ENCODE measurements at places on chromosomes 1 and 21.
A peak's percentile ranks its signal among the peaks of the same experiment; 100 is the strongest.

- peak; percentile 55 for DNase-seq
Observed at GRCh38 chr1:21332554-21333311, 42.5 kb upstream of the ECE1 start.

- no peak for DNase-seq
Observed at GRCh38 chr1:240998024-240998423, 359.0 kb downstream of the RGS7 start.

GRCh38 chr1:209755926-209756614 lies at the start of gene TRAF3IP3:
Gene TRAF3IP3 (plus strand): TSS chr1:209756053. CDS start chr1:209760040, 3,987 bp downstream.
- no peak for DNase-seq

DNA sequence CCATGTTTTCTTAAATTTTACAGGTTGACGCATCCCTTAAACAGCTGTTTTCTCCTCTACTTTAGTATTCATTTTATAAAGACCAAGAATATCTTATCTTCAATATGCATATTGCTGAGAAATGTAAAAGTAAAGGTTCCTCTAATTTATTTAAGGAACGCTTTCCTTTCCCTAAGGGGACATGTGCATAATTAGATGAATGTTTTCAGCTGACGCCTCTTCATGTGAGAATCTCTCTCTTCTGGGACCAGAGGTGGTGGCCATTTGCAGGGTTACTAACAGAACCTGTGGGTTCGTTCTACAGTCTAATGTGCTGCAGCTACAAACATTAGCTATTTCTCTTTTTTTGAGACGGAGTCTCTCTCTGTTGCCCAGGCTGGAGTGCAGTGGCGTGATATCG lies 147.7 kb upstream of the L1TD1 start:
- DNase-seq: no peak

DNA sequence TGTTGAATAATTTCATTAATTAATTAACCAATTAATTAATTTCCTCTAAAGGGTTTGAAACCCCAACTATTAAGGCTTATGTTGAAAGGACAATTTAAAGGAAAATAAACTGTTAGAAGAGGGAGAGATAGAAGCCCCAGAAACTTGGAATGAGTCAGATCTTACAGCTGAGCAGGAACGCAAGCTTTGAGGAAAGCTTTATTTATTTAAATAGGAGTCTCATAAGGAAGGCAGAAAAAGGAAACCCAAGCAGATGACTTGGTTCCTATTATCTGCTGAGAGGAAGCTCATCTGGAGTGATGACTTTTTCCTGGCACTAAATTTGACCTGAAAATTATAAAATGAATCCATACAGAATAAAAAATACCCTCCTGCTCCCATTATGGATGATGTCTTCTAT lies 105.1 kb downstream of the ROR1 start:
- DNase-seq: no peak

- DNase-seq: peak; percentile 71
Observed at GRCh38 chr1:226763905-226764264, 24.8 kb upstream of the ITPKB start.

GRCh38 chr1:44640200-44640853 lies 34.0 kb downstream of the TMEM53 start:
- DNase-seq: no peak

GRCh38 chr1:96481409-96481808 lies 240.2 kb upstream of the PTBP2 start:
- DNase-seq: no peak

DNA sequence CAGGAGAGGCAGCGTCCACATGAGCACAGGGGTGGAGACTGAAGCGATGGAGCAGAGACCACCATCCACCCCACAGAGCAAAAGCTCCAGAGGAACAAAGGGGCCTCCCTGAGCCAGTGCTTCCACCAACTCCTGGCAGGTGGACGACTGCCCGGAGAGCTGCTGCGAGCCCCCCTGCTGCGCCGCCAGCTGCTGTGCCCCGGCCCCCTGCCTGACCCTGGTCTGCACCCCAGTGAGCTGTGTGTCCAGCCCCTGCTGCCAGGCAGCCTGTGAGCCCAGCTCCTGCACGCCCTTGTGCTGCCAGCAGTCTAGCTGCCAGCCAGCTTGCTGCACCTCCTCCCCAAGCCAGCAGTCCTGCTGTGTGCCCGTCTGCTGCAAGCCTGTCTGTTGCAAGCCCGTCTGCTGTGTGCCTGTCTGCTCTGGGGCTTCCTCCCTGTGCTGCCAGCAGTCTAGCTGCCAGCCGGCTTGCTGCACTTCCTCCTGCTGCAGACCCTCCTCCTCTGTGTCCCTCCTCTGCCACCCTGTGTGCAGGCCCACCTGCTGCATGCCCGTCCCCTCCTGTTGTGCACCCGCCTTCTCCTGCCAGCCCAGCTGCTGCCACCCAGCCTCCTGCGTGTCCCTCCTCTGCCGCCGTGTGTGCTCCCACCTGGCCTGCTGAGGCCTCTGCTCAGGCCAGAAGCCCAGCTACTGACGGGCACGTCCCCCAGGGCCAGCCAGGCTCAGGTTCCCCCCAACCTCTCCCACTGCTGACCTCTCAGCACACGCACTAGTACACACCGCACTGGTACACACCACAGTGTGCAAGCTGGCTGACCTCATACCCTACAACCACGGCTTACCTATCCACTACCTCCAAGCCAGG lies 5.4 kb downstream of the KRTAP10-12 start:
- peak; percentile 32 for DNase-seq

DNA sequence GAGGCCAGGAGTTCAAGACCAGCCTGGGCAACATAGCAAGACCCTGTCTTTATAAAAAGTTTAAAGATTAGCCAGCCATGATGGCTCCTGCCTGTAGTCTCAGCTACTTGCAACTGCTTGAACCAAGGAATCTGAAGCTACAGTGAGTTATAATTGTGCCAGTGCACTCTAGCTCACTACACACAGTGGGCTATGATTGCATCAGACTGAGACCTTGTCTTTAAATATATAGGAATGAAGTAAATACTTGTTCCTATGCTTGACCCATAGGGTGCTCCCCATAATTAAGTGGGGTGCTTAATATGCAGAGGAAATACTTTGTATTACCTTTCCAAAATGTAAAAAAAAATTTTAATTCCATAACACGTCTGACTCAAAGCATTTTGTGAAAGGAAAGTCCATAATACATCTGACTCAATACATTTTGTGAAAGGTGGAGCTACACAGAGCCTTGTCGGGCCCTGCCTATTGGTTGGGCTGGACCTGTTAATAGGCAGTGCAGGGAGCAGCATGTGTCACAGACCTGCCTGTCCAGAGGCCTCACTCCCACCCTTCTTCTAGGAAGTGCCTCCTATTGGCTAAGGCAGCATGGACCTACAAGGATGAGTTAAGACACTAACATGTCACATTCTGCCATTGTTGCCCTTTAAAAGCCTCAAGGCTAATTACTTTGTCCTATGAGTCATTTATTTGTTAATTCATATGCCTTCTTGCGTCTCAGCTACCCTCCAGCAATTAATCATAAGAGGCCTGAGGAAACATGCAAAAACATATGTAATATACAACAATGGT lies 33.6 kb downstream of the CD58 start:
- DNase-seq: no peak

DNA sequence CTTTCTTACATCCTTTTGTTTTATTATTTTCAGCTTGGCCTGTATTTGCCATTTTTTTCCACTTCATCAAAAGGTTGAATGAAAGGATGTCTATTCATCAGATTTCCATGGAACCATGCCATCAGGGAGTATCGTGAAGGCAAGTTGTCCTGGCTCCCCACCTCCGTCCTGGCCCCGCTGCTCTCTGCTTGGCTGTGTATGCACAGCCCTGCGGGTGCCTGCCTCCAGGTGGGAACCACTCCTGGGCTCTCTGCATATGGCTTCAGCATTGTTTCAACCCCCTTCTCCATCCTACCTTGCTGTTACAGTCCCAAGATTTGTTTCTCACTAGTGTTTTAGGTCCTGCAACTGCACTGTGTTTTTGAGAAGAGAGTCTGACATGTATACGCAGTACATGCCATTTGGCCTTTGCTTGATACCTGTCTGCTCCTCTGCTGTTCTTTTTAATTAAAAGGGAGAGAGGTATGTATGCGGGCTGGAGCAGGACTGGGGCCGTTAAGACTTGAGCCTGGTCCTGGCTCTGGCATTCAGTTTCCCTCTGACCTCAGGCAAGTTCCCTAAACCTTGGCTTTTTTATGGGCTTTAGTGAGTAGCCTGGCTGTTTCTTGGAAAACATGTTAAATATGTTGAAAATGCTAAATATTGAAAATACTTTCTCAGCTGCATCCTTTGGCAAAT lies 69.9 kb upstream of the GCLM start:
- peak; percentile 41 for DNase-seq

DNA sequence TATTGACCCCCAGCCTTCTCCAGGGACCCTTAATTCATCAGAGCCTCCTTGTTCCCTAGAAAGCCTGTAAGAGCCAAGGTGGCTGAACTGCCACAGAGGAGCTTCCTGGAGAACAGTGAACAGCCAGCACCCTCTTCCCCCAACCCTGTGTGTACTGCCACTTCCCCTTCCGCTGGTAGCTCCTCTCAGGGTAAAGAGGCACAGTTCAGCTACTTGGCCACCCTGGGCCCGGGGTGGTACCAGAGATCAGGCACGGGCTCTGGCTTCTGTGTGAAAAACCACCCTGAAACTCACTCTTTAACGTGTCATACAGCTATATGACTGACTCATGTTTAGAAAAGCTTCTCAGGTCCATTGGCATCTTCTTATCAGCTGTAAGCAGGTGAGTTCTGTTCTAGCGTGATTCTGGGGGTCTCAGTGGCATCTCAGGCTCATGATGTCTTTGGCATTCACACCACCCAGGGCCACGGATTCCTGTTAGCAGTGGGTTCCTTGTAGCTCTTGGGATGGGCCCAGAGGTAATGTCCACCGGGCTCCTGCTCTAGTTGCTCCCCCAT lies 22.4 kb downstream of the ARMH1 start:
- no peak for DNase-seq

DNA sequence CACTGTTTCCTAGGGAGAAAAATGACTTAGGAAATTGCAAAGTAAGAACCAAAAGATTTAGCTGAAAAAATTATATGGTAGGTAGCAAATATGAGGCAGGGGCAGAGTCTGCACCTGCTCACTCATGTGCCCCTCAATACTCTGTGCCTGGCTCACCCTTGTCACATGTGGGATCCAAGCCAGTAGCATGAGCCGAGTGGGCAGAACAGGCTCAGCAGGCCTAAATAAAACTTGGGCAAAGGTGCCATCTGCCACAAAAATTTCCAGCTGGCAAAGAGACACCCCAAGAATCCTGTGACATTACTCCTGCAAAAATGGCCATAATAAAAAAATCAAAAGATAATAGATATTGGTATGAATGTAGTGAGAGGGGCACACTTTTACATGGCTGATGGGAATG lies 1321.2 kb downstream of the NCAM2 start:
- DNase-seq: no peak

- no peak for DNase-seq
Observed at GRCh38 chr1:53837646-53837923, 511 bp downstream of the NDC1 start.

DNA sequence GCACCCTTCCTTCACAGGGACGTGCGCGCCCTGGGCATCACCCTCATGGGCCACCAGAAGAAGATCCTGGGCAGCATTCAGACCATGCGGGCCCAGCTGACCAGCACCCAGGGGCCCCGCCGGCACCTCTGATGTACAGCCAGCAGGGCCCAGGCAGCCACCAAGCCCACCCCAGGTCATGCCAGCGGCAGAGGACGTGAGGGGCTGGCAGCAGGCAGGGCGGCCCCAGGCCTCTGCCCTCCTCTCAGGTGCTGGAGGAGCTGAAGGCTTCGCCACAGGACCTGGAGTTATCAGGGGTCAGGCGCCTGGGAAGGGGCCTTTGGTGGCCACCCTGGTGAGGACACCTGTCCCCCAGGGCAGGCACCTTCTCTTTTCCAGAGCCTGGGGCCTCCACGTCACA lies 34.8 kb upstream of the C1QA start:
- DNase-seq: no peak
